ENCODE measurements at places on chromosomes 3 and 15. TPM values are rescaled to one million over a fixed set of nuclear protein-coding genes. Genes with fewer than 3 reads are reported as not detected.

HLTF gene
- total RNA-seq, result 24.6 TPM

ARL14 gene
- not detected for total RNA-seq

DNA sequence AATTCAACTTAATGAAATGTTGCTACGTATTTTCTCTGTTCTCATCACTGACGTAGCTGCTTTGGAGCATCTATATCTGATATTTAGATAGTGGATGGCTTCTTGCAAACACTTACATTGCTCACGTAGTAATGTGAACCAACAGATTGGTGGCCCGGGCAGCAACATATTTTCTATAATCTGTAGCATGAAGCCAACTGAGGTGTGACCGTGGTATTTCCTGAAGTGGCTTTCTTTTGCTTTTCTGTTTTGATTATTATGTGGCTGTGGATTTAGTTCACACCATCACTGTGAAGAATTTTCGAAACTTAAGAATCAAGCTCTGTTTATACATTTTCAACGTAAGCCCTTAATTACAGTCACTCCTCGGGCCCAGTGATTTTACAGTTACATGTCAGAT is 288.5 kb downstream of the LPP start:
- H3K4me3 ChIP-seq, result no peak overlapping the region
- no peaks in the 10 kb centered on the region for H3K4me1 ChIP-seq
- H3K27ac ChIP-seq, result no peak overlapping the region
- H3K27me3 ChIP-seq, result no peaks in the 10 kb centered on the region

DNA sequence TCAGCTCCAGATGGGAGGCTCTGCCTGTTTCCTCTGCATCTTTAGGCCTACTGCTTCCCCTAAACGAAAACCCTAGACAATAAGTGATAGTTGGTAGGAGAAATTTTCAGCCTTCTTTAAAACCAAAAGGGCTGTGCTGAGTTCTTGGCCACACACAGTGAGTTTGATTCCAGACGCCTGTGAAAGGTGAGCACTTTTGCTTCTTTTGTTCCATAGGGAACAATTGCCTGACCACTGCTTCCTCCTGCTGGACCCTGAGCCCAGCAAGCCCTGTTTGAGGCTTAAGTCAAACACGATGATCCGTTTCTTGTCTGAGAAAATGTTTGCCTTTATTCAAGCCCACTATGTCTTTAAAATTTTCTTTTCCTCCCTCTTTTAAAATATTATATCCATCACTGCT is 493.9 kb downstream of the ZIC1 start:
- H3K27me3 ChIP-seq, result no peaks in the 10 kb centered on the region
- no peak overlapping the region for H3K4me3 ChIP-seq
- no peaks in the 10 kb centered on the region for H3K4me1 ChIP-seq
- no peaks in the 10 kb centered on the region for H3K36me3 ChIP-seq

GPR15 gene
- total RNA-seq, result not detected

- H3K27ac ChIP-seq, result no peak overlapping the region
- H3K27me3 ChIP-seq, result no peaks in the 10 kb centered on the region
- no peak for DNase-seq
These were observed 186.8 kb downstream of the CPNE4 start for GRCh38 chr3:131847966-131848510.

DNA sequence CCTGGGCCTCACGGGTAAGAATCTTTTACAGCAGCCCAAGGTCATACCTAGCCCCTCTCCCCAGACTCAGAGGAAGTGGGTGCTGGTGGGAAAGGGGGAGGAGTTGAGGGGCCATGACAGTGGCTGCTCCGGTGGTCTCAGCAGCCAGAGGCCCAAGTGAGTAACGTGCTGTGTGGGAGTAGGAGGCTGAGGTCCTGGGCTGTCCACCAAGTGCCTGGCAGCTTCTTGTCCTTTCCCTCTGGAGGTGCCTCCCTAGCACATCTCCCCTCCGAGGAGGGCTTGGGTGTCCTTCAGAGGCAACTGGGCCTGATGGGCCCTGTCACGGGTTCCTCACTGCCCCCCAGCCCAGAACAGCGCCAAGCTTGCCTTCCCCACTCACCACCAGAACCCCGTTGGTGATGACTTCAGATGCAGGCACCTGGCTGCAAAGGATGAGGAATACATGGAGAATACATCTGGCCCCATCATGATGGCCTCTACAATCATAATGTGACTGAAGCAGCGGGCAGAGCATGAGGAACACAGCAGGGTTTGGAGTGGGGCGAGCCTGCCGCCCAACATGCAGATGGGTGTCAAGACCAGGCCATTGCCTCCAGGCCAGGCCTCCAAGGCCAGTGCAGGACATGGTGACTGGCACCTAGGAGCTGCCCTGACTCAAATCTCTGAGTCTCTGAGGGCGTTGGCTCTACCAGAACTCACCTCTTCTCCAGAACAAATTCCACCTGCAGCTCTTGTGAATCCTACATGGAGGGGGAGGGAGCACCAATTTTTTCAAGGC is 3.3 kb downstream of the PLA2G4F start:
- H3K27ac ChIP-seq, result no peak overlapping the region
- no peaks in the 10 kb centered on the region for H3K27me3 ChIP-seq
- peaks cover 16% of the 10 kb centered on the region for H3K4me1 ChIP-seq
- H3K4me3 ChIP-seq, result no peak overlapping the region

- H3K27ac ChIP-seq, result no peak overlapping the region
- H3K4me1 ChIP-seq, result peaks cover 41% of the 10 kb centered on the region
- no peak overlapping the region for H3K4me3 ChIP-seq
- no peaks in the 10 kb centered on the region for H3K36me3 ChIP-seq
- peak; percentile 88 for DNase-seq
- H3K27me3 ChIP-seq, result peaks cover under 1% of the 10 kb centered on the region
These were observed 11.3 kb upstream of the TMEM115 start for GRCh38 chr3:50370594-50370993.

DNA sequence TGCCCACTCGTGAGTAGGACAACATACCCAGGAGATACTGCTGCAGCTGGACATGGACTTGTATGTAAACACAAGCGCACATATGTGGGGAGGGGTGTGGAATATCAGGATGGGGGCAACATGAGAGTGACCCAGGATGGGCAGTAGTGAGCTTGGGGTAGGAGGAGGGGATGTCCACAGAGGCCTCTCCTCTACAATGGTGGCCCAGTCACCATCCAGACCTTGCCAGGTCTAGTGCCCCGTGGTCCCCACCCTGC is 266 bp upstream of the ZBTB47 start:
- DNase-seq, result no peak
- no peaks in the 10 kb centered on the region for H3K27me3 ChIP-seq
- peaks cover 65% of the 10 kb centered on the region for H3K4me1 ChIP-seq
- peaks cover 21% of the 10 kb centered on the region for H3K36me3 ChIP-seq
- peak overlapping the region; percentile 84 for H3K4me3 ChIP-seq
- peak overlapping the region; percentile 56 for H3K27ac ChIP-seq

UACA gene
- 117 TPM for total RNA-seq

- DNase-seq, result no peak
- H3K4me1 ChIP-seq, result no peaks in the 10 kb centered on the region
- no peak overlapping the region for H3K4me3 ChIP-seq
- H3K27me3 ChIP-seq, result no peaks in the 10 kb centered on the region
These were observed 1417.0 kb downstream of the ZPLD1 start for GRCh38 chr3:103851793-103852192.

- peak overlapping the region; percentile 88 for H3K27ac ChIP-seq
These were observed 18.3 kb downstream of the MYL3 start for GRCh38 chr3:46844881-46845312.

ERICH6 gene
- total RNA-seq, result 0.09 TPM

GRCh38 chr3:50459785-50460184 is 43.6 kb downstream of the CACNA2D2 start:
- H3K36me3 ChIP-seq, result no peaks in the 10 kb centered on the region
- no peak for DNase-seq
- H3K4me3 ChIP-seq, result no peak overlapping the region
- no peaks in the 10 kb centered on the region for H3K27me3 ChIP-seq
- H3K4me1 ChIP-seq, result peaks cover 14% of the 10 kb centered on the region

DNA sequence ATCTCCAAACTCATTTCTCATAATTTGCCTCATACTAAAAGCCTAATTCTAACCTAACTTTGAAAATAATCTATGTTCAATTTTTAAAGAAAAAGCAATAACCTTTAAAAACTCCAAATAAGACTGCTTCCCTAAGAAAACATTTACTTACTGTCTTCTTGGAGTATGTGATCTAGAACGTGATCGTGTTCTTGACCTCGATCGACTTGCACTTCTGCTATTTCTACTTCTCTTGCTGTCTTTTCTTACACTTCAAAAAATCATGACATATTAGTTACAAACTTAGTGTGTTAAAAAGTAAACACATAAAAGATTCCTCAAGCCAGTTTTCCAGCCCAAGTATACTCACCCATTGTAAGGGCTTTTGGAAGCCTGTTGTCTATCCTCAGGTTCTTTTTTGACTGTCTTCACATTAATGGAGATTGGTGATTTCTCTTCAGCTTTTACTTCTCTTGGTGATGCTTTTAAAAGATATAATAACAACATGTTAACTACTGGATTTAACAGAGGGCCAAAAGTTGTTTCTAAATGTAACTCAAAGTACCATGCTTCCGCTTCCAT is 10.7 kb downstream of the CCNL1 start:
- H3K27me3 ChIP-seq, result no peaks in the 10 kb centered on the region
- no peak for DNase-seq
- H3K4me1 ChIP-seq, result no peaks in the 10 kb centered on the region
- no peak overlapping the region for H3K27ac ChIP-seq
- H3K4me3 ChIP-seq, result no peak overlapping the region
- peaks cover 42% of the 10 kb centered on the region for H3K36me3 ChIP-seq

- peaks cover 63% of the 10 kb centered on the region for H3K4me1 ChIP-seq
- DNase-seq, result peak; percentile 97
- H3K36me3 ChIP-seq, result peaks cover 25% of the 10 kb centered on the region
These were observed 12.1 kb downstream of the VPS18 start for GRCh38 chr15:40906091-40906990.

MOBP gene
- total RNA-seq, result not detected

DNA sequence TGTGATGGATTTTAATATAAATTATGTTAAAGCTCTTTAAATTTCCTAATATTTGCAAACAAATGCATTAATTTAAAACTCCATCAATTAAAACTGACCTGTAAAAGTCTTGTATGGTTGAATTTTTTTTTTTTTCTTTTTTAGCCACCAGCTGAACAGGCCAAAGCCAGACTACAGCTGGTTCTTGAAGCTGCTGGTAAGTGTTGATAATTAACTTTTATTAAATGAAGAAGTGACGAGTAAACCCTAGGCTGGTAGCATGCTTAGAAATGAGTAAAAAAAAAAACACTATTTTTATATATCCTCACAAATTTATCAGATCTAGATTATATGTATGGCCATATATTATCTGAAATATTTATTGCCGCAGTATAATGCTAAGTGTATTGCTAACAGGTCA is 216.3 kb upstream of the MLF1 start:
- no peak for DNase-seq
- H3K27me3 ChIP-seq, result no peaks in the 10 kb centered on the region
- no peaks in the 10 kb centered on the region for H3K4me1 ChIP-seq
- H3K27ac ChIP-seq, result no peak overlapping the region
- peaks cover 2% of the 10 kb centered on the region for H3K36me3 ChIP-seq

DNA sequence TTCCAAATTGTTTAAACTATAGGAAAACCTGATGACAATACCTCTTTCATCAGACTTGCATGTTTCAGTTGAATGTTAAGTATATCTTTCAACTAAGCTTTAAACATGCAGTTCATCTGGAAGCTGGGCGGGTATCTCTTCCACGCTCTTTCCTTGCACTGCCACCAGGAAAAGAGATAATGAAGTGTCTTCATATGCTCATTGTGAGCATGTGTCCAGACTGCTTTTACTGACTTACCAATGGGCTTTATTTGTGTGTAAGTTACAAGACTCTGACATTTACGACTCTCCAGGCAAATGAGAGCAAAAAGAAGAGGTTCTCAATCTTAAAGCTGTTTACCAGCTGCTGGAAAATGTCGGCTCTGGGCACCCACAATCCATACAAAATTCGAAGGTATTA is 52.8 kb downstream of the TMEM212 start:
- no peak overlapping the region for H3K27ac ChIP-seq
- H3K27me3 ChIP-seq, result no peaks in the 10 kb centered on the region
- H3K36me3 ChIP-seq, result no peaks in the 10 kb centered on the region
- H3K4me3 ChIP-seq, result no peak overlapping the region
- H3K4me1 ChIP-seq, result no peaks in the 10 kb centered on the region
- DNase-seq, result no peak

GRM7 gene
- 0.04 TPM for total RNA-seq

DNA sequence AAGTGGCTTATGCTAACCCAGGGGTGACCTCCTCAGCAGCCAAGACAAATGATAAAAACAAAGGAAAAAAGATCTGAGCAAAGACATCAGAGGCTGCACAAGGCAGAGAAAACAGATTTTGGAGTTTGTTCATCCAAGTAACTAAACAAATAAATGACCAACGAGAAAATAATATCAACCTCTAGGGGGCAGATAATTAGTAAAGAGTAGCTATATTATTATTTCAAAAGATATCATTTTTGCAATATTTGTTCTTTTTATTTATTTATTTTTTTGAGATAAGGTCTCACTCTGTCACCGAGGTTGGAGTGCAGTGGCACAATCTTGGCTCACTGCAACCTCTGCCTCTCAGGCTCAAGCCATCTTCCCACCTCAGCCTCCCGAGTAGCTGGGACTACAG is 101.8 kb downstream of the PCCB start:
- H3K36me3 ChIP-seq, result peaks cover 14% of the 10 kb centered on the region
- no peak for DNase-seq
- no peaks in the 10 kb centered on the region for H3K27me3 ChIP-seq

NLGN1 gene
- total RNA-seq, result 8.5 TPM

- no peak overlapping the region for H3K4me3 ChIP-seq
- H3K36me3 ChIP-seq, result no peaks in the 10 kb centered on the region
- no peaks in the 10 kb centered on the region for H3K4me1 ChIP-seq
- no peak overlapping the region for H3K27ac ChIP-seq
These were observed 557.3 kb downstream of the FGF12 start for GRCh38 chr3:192170031-192170430.

GRCh38 chr3:155497930-155498647 is 204.6 kb upstream of the STRIT1 start:
- no peak for DNase-seq
- H3K27ac ChIP-seq, result no peak overlapping the region
- no peak overlapping the region for H3K4me3 ChIP-seq
- no peaks in the 10 kb centered on the region for H3K27me3 ChIP-seq
- no peaks in the 10 kb centered on the region for H3K36me3 ChIP-seq

- no peak overlapping the region for H3K4me3 ChIP-seq
- peaks cover 15% of the 10 kb centered on the region for H3K36me3 ChIP-seq
- H3K27ac ChIP-seq, result peak overlapping the region; percentile 47
- peaks cover 2% of the 10 kb centered on the region for H3K4me1 ChIP-seq
- DNase-seq, result peak; percentile 90
These were observed 122.8 kb upstream of the CGNL1 start for GRCh38 chr15:57253500-57253899.

PLSCR5 gene
- not detected for total RNA-seq

- H3K4me1 ChIP-seq, result no peaks in the 10 kb centered on the region
- H3K27me3 ChIP-seq, result no peaks in the 10 kb centered on the region
- DNase-seq, result peak; percentile 60
- no peak overlapping the region for H3K4me3 ChIP-seq
These were observed 904.0 kb downstream of the TBL1XR1 start for GRCh38 chr3:176293276-176293675.

GRCh38 chr15:86062646-86063243 is 16.9 kb upstream of the AGBL1 start:
- no peak for DNase-seq
- no peak overlapping the region for H3K4me3 ChIP-seq
- H3K27me3 ChIP-seq, result no peaks in the 10 kb centered on the region
- no peaks in the 10 kb centered on the region for H3K36me3 ChIP-seq
- H3K4me1 ChIP-seq, result peaks cover 34% of the 10 kb centered on the region
- H3K27ac ChIP-seq, result no peak overlapping the region

All from muscle of leg (tissue), 16 donors.